HFF-Myc (cell line): ENCODE measurements at places on chromosomes 7 and 10.

- no peak for DNase-seq
Measured at GRCh38 chr7:1454542-1454941, 4.7 kb downstream of the MICALL2 start.

GRCh38 chr10:52092390-52092789 lies 221.7 kb upstream of the DKK1 start:
- no peak for DNase-seq

DNA sequence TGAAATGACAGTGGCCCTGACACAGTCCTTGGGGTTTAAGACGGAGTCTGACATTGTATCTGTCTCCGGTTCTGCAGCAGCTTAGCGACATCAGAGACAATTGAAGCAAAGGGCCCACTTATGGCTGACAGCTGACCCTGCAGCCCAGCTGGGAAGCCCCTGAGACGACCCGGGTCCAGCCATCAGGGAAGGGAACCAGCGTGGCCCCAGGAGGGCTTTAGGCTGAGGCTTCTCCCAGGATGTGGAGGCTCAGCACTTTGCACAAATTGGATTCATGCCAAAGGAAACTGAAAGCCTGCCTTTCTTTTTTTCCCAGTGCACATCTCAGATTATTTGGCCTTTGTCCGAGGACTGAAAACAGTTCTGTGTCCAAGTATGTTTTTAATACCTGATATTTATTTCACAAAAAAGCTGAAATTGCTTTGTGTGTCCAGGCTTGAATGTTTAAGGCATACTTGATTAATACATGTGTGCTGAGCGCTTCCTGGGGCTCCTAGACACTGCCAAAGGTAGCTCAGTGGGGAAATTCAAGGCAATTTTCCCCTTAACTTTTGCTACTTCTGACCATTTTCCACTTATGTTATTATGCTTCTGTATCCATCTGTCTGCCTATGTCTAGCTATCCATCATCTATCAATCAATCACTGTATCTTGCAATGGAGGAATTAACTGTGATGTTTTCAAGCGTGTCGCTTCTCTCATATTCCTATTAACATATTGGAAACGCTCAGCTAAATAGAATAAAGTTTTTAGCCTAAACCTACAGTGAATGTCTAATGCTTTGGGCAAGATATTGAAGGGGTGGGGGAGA lies 34.8 kb downstream of the KLF6 start:
- DNase-seq, result no peak

DNA sequence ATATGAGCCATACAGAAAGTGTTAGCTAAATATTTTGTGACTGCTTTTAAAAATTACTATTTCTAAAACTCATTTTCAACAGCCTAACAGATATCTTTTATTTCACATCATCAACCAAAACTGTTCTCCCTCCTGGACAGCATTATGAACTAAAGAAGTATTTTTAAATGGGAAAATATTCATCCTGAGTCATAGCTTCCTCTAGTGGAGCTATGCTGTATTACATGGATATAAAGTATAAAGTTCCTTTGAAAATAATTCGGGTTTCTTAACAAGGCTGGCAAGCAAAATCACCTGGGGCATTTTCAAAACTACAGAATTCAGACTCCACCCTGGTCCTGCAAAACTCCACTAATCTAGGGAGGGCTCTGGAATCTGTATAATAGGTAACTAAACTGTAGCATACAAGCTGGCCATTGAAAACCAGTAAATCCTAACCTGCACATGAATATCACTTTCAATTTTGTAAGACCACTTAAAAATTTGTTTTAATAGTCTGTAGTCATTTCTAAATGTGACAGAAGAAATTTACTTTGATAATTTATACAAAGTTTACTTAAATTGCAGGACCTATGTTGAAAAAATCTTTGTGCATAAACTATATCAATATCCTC lies 53.5 kb downstream of the SCIN start:
- DNase-seq, result no peak

- DNase-seq, result no peak
Measured at GRCh38 chr7:116135306-116135705, 75.0 kb upstream of the TES start.

DNA sequence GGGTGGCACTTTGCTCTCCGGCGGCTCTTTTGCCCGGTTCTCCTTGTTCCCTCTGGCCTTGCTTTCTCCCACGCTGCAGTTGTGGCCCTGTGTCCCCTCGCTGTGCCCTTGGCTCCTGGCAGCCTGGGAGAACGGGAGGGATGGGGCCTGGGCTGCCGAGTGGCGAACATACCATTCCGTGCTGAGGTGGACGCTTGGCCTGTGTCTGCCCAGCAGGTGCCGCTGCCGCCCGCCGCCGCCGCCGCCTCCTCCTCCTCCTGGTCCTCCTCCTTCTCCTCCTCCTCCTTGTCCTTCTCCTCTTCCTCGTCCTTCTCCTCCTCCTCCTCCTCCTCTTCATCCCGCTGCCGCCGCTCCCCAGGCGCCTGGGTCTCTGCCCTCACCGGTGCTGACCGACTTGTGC lies 36.0 kb downstream of the AGAP3 start:
- no peak for DNase-seq

DNA sequence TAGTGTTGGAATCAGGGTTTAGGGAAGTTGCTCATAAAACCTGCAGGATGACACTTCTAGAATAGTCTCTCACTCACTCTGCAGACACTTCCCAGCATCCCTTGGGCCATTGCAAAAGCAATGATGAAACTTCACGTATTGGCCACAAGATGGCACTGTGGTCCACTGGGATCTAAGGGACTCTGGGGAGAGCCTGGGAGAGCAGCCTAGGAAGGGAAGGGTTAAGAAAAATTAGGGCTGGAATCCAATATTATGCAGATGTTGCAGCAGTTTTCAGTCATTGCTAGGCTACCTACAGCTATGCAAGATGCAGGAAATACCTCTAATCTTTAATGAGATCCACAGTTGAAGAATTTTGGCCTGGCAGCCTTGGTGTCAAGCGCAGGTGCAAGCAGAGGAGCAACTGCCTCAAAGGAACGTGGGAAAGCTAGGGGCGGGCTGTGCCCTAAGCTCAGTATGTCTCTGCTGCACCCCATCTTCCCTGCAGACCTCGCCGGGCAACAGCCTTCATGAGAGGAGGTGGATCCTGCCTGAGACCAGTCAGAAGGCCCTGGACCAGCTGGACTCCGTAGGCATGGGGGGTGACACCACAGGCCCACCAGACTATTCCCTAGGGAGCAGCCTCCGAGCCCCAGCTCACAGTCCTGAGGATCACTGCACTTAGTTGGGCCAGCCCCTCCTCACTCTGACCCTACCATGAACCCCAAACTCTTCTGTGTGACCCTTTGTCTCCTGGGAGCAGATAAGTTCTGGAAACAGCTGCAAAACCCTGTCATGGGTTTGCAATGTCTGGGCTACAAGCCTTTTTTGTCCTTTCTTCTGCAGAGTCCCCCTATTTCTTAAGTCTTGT lies 127.9 kb upstream of the PRSS58 start:
- DNase-seq, result peak; percentile 61

DNA sequence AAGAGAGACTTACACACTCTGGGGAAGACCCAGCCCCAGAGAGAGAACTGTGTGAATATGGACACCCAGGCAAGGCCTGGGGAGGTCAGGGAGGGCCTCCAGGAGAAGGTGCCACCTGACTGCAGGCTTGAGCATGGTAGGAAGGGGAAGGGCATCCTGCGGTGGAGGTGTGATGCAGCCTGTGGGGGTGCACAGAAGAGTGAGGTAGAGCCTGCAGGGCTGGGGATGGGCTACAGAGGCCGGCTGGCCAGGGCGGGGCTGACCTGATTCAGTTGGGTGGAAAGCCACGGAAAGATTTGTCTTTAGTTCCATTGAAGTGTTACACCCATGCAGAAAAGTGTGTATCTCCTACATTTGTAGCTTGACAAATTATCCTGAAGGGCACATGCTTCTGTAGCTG lies 47.6 kb downstream of the ZMIZ1 start:
- DNase-seq, result no peak

DNA sequence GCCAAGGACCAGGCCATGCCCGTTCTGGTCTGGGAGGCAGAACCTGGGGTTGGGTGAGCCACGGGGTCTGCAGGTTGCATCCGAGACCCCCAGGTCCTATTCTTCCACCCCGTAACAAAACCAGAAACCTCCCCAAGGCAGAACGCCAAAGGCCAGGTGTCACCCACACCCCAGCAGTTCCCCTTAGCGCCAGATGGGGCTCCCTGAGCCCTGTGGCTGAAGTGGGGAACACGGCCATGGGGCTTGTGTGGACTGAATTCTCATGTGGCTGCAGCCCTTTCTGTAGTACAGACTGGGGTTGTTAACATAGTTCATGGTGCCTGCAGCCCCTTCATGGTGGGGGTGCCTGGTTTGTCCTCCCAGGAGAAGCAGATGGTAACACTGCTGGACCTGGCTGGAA lies 10.2 kb downstream of the BRI3 start:
- DNase-seq, result no peak

DNA sequence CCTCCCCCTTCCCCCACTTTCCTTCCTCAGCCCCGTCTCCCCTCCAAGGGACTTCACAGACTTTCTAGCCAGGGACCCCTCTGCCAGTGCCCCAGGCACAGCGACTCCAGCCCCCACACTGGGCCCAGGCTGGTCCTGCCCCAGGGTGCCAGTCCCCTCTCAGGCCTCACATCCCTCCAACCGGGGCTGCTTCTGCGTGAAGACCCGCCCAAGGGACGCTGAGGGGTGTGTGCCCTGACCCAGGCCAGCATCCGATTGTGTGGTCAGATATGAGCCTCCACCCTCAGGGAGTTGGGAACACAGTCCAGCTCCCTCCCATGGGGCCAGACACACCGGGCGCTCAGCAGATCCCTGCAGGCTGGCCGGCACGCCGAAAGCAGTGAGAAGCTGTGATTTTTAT lies 97.0 kb downstream of the MICALL2 start:
- no peak for DNase-seq

DNA sequence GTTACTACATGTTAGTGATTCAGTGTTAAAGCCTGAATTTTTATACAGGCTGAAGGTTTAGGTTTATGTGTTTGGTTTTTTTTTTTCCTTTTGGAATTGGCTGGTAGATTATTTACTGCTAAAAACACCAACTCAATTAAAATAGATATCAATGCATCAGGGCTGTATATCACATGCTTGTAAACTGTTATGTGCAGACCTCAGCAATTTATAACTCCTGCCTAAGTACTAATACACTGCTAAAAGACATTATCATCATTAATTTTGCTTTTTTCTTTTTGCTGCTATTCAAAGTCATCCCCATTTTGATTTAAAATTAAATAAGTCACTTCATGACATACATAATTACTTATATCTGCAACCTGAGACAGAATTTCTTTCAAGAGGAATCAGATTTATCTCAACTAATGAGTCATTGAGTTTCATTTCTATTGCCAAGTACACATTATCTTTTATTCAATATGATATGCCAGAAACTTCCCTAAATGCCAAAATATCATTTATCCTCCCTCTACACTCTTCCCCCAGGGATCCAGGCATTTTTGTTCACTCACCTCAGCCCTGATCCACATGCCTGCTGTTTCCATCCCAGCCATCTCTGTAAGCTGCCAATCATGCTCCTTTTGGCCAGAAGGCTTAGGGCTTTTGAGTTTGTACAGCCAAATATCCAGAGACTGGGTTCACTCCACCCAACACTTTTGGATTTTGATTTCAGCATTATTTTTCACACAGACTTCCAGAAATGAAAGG lies 98.5 kb downstream of the POLR1F start:
- DNase-seq, result no peak

DNA sequence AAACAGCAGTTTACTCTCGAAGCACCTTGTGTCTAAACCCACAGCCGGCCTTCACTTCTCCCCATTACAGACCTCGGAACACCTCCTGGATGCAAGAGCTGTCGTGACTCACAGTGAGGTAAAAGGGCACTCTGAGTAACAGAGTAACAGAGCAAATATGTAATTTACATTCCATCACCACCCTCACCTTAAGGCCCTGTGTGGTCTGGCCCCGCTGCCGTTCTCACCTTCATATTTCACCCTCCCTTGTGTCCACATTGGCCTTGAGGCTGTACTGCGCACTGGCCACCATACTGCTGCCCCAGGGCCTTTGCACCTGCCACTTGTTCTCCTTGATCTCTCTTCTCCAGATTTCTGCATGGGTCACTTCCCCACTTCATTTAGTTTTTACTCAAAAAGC lies 12.6 kb downstream of the FFAR4 start:
- DNase-seq, result no peak
